Endodermal cell (in vitro differentiated cells): ENCODE measurements at places on chromosomes 5 and 9. TPM values are rescaled to one million over a fixed set of nuclear protein-coding genes. Genes with fewer than 3 reads are reported as not detected.
A peak's percentile ranks its signal among the peaks of the same experiment; 100 is the strongest.

DNA sequence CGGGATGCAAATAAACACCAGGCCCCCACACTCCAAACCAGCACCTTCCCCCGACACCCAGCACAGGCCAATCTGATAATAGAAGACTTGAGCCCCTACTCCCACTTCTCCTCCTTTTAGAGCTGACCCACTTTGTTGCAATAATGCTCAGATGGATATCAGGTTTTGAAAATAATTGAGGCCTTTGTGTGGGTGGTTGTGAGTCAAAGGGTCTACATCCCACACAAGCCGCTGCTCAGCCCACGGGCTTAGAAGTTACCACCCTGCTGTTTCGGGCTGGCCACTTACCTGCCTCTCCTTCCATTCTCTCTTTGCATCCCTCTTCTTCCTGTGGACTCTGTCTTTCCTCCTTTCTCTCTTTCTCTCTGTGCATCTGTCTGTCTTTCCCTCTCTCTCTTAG, 36.2 kb upstream of the FOXI1 start:
- peak; percentile 24 for DNase-seq

- no peak for DNase-seq
Observed at GRCh38 chr5:96440185-96440538, 7.1 kb upstream of the PCSK1 start.

- DNase-seq = no peak
Observed at GRCh38 chr5:151159649-151160373, 2.2 kb upstream of the ANXA6 start.

The ZFP2 gene
- total RNA-seq = 0.47 to 2.0 TPM (median 1.8 TPM) in 3 replicates

GRCh38 chr9:88049677-88050307, 75.5 kb upstream of the CDK20 start:
- peak; percentile 75 for DNase-seq

DNA sequence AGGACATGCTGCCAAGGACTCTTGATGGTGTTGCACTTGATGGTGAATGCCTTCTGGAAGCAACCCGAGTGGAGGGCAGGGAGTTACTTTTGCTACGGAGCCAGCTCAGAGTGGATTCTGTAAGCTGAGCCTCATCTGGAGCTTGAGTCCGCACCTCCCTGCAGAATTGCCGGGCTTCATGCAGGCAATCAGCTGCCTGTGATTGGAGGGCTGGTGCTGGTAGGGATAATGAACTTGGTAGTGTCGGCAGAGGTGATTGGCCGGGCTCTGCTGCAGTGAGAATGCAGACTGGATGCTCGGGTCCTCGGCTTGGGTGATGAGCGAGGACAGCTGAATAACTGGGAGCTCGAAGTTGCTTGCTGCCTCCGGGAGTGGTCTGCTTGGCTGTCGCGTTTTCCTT, 23.1 kb downstream of the SLC25A25 start:
- peak; percentile 92 for DNase-seq

GRCh38 chr9:38026021-38026809, 42.8 kb downstream of the SHB start:
- DNase-seq = peak; percentile 83

DNA sequence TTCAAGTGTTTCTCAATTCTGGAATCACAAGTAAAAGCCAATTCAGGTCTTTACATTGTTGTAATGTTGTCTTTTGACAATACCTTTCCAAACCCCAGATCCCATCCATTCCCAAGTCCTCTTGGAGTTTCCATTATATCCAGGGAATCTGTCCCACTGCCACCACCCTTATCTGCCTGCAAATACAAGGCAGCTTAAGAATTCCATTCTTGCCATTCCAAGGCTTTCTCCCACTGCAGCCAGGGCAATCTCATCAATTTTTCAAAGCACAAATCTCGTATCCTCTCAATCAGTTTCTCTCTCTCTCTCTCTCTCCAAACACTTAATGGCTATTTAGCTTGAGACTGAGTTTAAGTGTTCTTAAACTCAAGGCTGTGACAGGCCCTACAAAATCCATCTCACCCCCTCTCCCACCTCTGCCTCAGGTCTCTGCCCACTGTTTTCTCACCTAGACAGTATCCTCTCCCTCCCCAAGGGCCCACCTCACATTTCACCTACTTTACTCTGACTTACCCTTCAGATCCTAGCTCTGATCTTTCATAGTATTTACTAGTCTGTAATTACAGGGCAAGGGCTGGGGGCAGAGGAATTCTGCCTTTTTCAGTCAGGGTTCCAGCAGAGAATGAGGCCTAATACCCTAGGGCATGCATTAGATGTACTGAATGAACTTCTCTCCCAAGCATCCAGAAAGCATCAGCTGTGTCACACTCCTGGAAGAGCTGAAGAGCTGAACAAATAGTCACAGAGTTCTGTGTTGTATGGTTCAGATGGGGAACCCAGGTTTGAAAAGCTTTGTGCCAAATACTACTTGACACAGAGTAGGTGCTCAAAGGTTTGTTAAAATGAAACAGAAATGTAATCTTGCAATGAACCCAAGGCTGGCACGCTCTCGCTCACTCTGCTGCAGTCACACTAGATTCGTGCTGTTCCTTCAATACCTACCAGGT, 46.0 kb downstream of the RAPGEF1 start:
- no peak for DNase-seq

- DNase-seq = no peak
Observed at GRCh38 chr5:57211039-57211438, 37.2 kb downstream of the GPBP1 start.

- no peak for DNase-seq
Observed at GRCh38 chr5:157486221-157486681, 26.2 kb downstream of the NIPAL4 start.

DNA sequence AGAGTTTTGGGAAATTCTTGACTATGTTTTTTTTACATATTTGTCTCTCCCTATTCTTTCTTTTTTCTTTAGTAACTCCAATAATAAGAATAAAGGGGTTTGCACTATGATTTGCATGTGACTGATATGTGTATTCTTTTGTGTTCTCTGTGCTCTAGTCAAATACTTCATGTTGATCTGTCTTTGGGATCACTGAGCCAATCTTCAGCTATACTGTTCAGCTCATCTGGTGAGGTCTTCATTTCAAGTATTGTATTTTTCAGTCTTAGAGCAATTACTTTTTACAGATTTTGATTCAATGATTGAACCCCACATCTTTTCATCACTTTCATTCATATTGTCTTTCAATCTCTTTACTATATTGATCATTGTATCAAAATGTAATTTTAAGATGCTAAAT, 58.1 kb upstream of the TAF11L2 start:
- no peak for DNase-seq

The IRX2 gene
- 2.8 to 4.2 TPM (median 3.9 TPM) in 3 replicates for total RNA-seq

GRCh38 chr9:27565696-27566095, 7.6 kb downstream of the C9orf72 start:
- DNase-seq = no peak

The OLFML2A gene
- 28.1 and 31.2 TPM in 2 replicates for total RNA-seq
